Mesothelial cell of epicardium (in vitro differentiated cells): ENCODE measurements at places on chromosomes 3 and 15. TPM values are rescaled to one million over a fixed set of nuclear protein-coding genes. Genes with fewer than 3 reads are reported as not detected.

GRCh38 chr15:29045717-29046116 is 159.9 kb downstream of the APBA2 start:
- no peak overlapping the region for H3K27ac ChIP-seq
- H3K4me1 ChIP-seq, result peaks cover 25% of the 10 kb centered on the region
- no peak overlapping the region for H3K4me3 ChIP-seq
- H3K27me3 ChIP-seq, result no peaks in the 10 kb centered on the region
- DNase-seq, result no peak

Gene PDZRN3
- 42.9 to 48.4 TPM (median 43.4 TPM) in 3 replicates for total RNA-seq

- peaks cover 15% of the 10 kb centered on the region for H3K4me1 ChIP-seq
- H3K27ac ChIP-seq, result no peak overlapping the region
- H3K4me3 ChIP-seq, result no peak overlapping the region
These were observed 20.3 kb upstream of the ALAS1 start for GRCh38 chr3:52177701-52178042.

DNA sequence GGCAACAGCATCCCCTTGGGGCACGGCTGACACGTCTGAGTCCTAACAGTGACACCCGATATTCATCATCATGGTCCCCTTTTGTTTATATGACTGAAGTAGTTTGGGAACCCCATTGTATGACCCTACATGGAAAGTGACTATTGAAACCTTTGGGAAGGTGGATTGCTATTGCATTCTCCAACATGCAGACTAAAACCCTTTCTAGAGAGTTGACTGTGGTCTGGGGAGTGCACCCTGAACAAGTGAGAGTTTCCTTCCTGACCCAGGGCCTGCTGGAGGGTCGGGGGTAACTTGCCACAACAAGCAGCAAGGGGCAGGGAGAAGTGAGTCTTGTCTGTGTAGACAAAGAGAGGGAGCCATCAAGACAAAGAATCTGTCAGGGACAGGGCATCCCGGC is 54.4 kb downstream of the ISG20 start:
- H3K36me3 ChIP-seq, result no peaks in the 10 kb centered on the region
- peaks cover 51% of the 10 kb centered on the region for H3K27me3 ChIP-seq
- no peak overlapping the region for H3K4me3 ChIP-seq
- H3K27ac ChIP-seq, result no peak overlapping the region

DNA sequence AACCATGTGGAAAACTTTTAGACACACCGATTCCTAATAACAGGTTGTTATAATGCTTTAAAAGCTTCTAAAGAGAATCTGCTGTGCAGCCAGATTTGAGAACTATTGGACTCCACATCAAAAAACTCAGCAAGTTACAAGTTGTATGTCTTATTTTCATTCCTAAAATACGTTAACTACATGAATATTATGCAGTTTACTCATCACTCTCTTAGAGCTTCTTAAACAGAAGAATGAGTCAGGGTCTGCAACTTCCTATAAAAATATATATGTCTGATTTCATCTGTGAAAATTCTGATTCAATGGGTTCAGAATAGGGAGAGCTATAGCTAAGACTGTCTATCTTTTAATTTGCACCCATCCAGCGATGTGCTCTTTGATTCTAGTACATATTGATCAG is 244.2 kb upstream of the EPHA3 start:
- no peaks in the 10 kb centered on the region for H3K4me1 ChIP-seq
- no peaks in the 10 kb centered on the region for H3K36me3 ChIP-seq

DNA sequence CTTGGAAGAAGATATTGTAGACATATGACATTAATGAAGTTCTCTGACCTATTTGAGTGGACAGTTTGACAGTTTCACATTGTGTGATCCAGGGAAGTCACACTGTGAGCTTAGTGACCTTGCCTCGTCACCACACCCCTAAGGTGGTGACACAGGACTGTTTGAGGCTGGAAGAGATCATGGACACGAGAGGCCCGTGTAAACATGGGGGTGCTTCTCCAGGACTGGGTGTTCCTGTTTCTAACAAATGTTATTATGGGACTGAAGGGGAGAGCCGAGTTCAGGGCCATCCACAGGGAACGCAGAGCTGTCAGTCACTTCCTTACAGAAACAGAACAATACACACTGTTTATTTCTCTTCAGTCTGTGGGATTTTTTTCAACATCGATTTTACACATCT is 96.5 kb upstream of the DNAJC19 start:
- DNase-seq, result no peak
- H3K27ac ChIP-seq, result no peak overlapping the region
- no peaks in the 10 kb centered on the region for H3K27me3 ChIP-seq
- no peaks in the 10 kb centered on the region for H3K4me1 ChIP-seq
- no peaks in the 10 kb centered on the region for H3K36me3 ChIP-seq
- H3K4me3 ChIP-seq, result no peak overlapping the region

Gene LRRC31
- not detected in 3 replicates for total RNA-seq

Gene PRTG
- total RNA-seq, result 14.2 to 17.5 TPM (median 16.9 TPM) in 3 replicates

- no peak for DNase-seq
- H3K4me1 ChIP-seq, result peaks cover 63% of the 10 kb centered on the region
- no peaks in the 10 kb centered on the region for H3K27me3 ChIP-seq
- H3K36me3 ChIP-seq, result no peaks in the 10 kb centered on the region
- H3K27ac ChIP-seq, result peak overlapping the region; percentile 96
- H3K4me3 ChIP-seq, result peak overlapping the region; percentile 27
These were observed 60.5 kb upstream of the LRTM1 start for GRCh38 chr3:54988302-54988837.

Gene MYH15
- total RNA-seq, result 0.20 to 0.36 TPM (median 0.27 TPM) in 3 replicates

GRCh38 chr3:44674211-44674610 is 25.7 kb downstream of the ZNF35 start:
- H3K36me3 ChIP-seq, result peaks cover 13% of the 10 kb centered on the region
- H3K4me1 ChIP-seq, result no peaks in the 10 kb centered on the region
- no peak overlapping the region for H3K4me3 ChIP-seq
- no peak for DNase-seq
- H3K27ac ChIP-seq, result no peak overlapping the region

Gene LYZL4
- total RNA-seq, result not detected in 3 replicates
